ENCODE measurements at places on chromosomes 2 and 18.

GRCh38 chr2:196989496-196989895 lies 63.0 kb upstream of the PGAP1 start:
- no peak for DNase-seq

- no peak for DNase-seq
Measured at GRCh38 chr2:207341112-207341750, 175.5 kb upstream of the KLF7 start.

- DNase-seq, result peak; percentile 18
Measured at GRCh38 chr2:42513252-42513918, 19.6 kb upstream of the KCNG3 start.

DNA sequence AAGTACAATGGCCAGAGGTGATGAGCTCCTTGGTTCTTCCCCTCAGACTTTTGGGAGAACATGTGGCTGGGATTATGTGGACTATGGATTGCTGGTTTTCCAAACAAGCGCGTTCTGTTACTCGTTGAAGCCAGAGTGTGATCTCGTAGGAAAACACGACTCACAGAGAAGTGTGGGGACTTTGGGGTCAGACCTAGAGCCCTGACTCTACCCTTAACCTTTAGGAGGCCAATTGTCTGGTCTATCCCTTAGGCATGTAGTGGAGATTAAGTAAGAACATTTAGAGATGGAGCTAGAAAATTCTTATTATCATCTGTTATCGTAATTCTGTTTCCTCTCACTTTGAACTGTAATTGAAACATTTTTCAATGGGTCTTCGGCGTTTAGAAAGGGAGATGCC lies 35.8 kb downstream of the BCL2L11 start:
- DNase-seq, result no peak

GRCh38 chr18:71398531-71398930 lies 1109.7 kb downstream of the SOCS6 start:
- DNase-seq, result no peak

DNA sequence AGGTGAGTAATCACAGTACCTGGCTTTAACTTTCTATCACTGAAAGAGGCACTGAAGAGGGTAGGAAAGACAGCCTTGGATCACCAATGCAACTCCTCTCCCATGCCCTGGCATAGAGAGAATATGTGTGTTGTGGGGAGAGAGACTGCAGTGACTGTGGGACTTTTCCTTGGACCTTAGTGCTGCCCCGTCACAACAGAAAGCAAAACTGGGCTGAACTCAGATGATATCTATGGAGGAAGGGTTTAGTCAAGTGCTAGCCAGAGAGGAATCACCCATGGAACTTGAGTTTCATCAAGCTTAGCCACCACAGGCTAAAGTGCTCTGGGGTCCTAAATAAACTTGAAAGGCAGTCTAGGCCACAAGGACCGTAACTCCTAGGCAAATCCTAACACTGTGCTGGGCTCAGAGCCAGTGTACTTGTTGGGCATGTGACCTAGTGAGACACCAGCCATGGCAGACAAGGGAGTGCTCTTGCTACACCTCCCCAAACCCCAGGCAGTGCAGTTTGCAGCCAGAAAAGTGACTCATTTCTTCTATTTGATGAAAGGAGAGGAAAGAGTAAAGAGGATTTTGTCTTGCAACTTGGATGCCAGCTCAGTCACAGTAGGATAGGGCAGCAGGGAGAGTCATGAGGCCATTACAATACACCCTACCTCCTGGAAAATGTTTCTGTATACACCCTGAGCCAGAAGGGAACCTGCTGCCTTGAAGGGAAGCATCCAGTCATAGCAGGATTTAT lies 105.8 kb upstream of the SPOPL start:
- DNase-seq, result no peak

Measured in CD4-positive, alpha-beta T cell treated with Interleukin-12 subunit alpha and Interleukin-12 subunit beta, for 1 hour (primary cell).